ENCODE measurements at places on chromosomes 16 and 17.

GRCh38 chr17:17352836-17353624 is 49.9 kb downstream of the NT5M start:
- DNase-seq, result no peak

GRCh38 chr16:85461022-85461813 is 151.9 kb upstream of the GSE1 start:
- no peak for DNase-seq

DNA sequence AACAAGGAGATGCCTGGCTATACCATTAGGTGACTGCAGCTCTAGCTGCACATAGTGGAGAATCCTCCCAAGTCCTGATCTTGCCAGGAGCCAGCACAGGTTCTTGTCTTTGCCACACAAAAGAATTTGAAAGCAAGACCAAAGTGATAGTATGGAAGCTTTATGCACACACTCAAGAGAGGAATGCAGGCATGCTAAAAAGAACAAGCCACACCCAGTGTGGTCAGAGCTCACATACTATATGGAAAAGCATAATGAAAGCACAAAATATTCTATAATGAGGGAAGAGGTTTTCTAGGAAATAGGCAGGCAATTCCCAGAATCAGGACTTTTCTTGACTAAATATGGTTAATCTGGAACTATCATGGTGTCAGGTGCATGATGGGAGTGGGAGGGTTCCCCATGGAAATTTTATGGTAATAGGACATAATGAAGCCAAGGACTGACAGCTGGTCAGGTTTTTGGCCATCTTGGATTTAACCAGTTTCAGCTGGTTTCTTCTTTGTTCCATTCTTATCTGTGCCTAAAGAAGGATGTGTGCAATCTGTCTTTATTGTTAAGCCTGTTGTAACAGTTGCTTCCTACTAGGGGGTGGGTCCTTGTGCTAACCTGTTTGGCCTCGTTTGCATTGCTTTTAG is 171.6 kb downstream of the ZNF18 start:
- DNase-seq, result no peak

- DNase-seq, result no peak
Observed at GRCh38 chr17:9064311-9064834, 43.1 kb downstream of the NTN1 start.

DNA sequence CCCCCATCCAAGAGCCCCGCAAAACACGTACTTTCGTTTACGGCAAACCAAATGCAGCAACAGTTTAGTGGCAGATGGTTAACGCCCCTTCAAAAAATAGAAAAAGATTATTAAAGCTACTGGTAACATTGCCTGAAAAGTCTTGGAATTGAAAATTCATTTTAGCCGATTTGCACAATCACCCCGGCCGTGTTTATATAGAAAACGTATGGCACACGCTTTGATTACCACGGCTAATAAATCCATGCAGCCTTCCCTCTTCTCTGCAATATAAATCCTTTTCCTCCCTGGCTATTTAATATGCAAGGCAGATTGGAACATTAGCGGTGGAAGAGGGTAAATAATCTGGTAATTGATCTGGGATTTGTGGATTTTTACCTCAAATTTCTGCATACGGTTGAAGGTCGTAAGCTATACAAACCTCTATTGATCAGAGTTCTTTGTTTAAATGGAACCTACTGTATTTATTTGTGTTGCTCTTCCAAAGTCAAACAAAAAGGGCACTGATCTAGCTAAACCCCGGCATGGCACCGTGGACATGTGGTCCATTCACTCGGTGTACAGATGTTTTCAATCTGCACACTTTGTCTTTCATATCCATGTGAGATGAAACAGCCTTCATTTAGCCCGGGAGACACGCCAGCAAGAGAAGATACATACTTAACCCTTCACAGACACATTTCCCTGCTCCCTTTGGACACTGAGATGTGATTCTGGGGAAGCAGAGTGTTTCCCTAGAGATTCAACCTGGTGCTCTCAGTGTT is 238.1 kb upstream of the MAF start:
- DNase-seq, result no peak

- no peak for DNase-seq
Observed at GRCh38 chr16:57382535-57383275, 10.4 kb downstream of the CX3CL1 start.

GRCh38 chr17:73533781-73534180 is 110.5 kb downstream of the SDK2 start:
- DNase-seq, result no peak

DNA sequence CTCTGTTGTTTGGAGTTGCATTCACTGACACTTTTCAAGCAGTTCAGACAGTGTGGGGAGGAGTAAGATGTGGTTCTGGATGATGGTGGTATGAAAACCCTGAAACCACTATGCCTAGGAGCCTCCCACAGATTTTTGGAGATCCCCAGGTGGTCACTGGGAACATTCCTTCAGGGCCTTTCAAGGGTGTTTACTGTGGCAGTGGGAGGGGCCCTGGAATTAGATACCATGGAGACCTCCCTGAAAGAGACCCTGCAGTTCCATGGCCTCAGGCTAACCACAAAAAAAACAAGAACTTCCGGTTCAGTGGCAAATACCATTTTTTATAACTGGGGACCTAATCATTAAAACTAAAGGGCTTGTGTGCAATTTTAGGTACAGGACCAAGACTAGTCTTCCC is 79.9 kb downstream of the TMEM100 start:
- DNase-seq, result no peak

- DNase-seq, result no peak
Observed at GRCh38 chr16:82671741-82672140, 45.0 kb downstream of the CDH13 start.

GRCh38 chr16:51544851-51545467 is 393.9 kb upstream of the SALL1 start:
- no peak for DNase-seq

GRCh38 chr17:42659079-42659931 is at the start of gene TUBG2:
TSS of gene TUBG2 (plus strand) at chr17:42659284. CDS start at chr17:42659504, 220 bp downstream.
- DNase-seq, result peak; percentile 79

- no peak for DNase-seq
Observed at GRCh38 chr17:3189961-3190360, 7.4 kb upstream of the OR1A2 start.

- no peak for DNase-seq
Observed at GRCh38 chr17:31537565-31538011, 146.1 kb downstream of the RAB11FIP4 start.

GRCh38 chr16:66219491-66219890 is 147.0 kb upstream of the CDH5 start:
- DNase-seq, result no peak

DNA sequence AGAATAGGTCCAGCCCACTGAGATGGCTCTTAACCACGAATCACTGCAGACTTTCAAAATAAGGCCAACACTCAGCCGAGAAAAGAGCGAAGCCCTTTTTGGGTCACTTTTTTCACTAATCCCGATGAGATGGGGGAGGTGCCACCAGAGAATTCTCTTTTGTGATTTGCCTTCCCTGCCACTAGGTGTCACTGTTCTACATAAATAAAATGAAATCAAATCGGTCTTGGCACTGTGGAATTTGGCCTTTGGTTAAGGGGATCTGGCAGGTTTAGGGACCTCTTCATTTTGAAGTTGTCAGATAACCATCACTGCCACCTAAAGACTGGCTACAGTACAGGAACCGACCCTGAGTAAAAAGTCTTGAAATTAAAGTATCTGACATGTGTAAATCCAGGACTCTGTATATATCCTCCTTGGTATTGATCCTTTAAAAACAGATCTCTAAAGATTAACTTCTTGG is 147.0 kb downstream of the HS3ST4 start:
- no peak for DNase-seq

DNA sequence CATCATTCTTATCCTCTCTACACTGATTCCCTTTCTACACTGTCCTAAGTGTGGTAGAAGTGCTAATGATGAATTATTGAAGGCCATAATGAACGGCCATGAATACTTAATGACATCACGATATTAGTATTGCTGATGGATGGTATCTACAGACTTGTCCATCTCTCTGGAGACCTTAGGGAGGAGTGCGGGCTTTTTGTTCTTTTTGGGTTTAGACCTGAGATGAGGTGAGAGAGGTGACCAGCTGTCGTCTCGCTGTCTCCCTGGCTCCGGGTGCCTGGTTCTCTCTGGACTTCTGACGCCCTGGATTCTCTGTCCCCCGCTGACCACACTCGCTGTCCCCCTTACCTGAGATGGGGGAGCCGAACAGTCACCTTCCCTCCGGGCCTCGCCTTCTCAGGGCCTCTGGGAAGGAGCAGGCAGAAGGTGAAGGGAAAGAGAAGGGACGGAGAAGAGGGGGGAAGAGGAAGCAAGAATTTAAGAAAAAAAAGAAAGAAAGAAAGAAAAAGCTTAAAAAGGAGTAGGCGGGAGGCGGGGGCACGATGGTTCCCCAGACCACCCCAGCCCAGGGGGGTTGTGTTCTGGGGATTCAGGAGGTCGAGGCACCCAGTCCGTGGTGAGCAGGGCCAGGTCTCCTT is 17.1 kb downstream of the SGCA start:
- no peak for DNase-seq

GRCh38 chr16:87653234-87653633 is 50.9 kb downstream of the JPH3 start:
- no peak for DNase-seq

DNA sequence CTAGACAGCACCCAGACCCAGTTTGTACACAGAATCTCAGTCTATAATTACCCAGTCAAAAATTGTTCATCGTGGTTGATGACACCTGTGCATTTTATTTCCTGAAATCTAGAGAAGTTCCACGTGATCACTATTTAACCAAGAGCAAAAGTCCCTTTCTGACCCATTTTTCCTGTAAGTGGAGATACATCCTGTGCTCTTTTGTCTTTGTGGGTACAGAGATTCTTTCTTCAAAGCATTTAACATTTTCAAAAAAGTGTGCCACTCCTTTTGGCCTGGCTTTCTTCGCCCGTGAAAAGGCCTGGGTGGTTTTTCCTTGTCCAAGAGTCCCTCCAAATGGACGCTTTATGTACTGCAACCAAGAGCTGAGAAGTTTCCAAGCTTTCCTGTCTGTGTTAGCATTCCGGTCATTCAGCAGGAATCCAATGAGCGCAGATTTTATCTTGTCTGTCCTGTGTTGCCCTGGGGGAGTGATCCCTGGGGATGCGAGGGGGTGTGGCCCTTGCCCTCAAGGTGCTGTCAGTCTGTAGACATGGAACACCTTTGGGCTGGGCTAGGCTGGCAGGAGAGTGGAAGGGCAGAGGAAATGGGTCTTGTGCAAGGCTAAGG is 161.1 kb upstream of the CACNG5 start:
- no peak for DNase-seq

- no peak for DNase-seq
Observed at GRCh38 chr16:86517652-86518258, 7.4 kb downstream of the FOXF1 start.

GRCh38 chr16:635573-636205 is 416 bp downstream of the METTL26 start:
- DNase-seq, result no peak

GRCh38 chr17:38719943-38720641 is 10.0 kb upstream of the CISD3 start:
- no peak for DNase-seq

DNA sequence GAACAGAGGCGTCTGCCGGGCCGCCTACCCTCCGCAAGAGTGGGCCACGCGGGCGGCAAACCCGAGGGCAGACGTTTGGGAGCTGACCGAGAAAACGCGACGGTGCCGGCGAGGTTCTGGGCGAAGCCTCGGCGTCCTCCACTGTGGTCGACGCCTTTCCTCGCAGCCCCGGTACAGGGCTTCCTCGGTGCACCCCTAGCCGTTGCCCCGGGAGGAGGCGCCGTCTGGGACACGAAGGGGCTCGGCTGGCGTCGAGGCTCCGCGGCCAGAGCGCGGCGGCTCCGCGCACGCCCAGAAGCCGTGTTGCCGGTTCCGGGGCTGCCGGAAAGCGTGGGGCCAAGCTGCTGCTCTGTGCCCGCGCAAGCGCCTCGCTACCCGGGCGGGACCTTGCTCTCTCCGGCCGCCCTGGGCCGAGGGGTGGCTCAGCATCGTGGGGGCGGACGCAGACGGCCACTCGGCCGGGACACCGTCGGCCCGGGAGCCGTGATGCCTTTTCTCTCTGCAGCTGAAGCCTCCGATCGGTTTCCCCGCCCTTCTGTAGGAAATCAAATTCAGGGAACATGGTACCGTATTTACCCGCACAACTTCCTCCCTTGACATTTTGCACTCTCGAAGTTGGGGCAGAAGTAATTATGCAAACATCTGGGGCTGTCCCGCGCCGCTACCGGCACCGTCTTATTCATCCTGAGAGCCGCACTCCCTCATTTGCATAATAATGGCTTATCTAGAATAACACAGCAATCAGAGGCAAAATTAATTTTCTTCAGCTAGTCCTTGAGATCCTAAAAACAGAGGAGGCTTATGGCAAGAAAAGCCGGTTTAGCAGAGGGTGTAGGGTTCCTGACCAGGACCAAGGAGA is 7.3 kb upstream of the CBX8 start:
- DNase-seq, result peak; percentile 69

GRCh38 chr16:49495596-49496355 is 122.2 kb downstream of the C16orf78 start:
- no peak for DNase-seq

DNA sequence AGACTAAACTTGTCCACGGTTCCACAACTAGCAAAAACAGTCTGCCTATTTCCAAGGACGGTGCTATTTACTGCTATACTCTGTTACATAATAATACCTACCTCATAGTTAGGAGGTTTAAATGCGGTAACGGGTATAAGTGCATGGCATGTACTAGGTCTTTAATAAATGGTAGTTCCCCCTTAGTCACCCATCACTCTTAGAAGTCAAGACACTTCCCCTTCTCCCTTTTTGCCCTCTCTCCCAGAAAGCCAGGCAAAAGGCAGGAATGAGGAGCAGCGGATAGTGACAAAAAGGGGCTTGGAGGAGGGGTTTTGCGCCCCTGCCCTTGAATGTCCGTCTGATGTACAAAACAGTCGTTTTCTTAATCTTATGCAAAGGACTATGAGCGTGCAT is 1.1 kb upstream of the LSM12 start:
- DNase-seq, result no peak

DNA sequence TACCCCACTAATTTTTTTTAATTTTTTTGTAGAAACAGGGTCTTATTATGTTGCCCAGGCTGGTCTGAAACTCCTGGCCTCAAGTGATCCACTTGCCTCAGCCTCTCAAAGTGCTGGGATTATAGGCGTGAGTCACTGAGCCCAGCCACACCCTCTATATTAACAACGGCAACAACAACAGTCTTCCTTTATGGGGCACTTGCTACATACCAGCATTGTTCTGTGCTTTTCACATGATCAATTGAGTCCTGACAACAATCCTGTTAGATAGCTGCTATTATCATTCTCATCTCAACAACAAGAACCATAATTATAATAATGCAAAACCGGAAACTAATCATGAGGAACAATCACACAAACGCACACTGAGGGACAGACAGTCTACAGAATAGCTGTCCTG is 12.6 kb upstream of the ARL5C start:
- DNase-seq, result no peak

DNA sequence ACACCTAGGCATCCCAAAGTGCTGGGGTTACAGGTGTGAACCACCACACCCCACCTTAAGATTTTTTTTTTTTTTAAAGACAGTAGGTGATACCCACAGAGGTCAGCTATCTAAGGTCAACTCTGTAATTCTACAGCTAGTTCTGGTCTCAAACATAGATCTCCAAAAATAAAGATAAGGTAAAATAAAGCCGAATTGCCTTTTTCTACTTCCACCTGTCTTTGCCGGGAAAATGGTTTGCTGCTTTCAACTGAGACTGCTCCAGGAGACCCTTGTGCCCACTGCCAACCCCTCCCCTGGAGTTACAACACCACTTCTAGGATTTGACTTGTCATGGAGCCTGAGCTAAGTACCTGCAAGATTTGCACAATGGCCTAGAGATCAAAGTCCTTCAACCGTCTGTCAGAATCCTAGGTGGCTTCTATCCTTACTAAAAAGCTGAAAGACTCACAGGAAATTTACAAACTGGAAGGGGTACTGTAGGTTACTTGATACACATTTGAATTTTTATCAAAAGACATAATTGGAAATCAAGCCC is 4.7 kb upstream of the CNOT1 start:
- no peak for DNase-seq

Data from stimulated activated CD4-positive, alpha-beta T cell treated with anti-CD3 and anti-CD28 coated beads, Interleukin-12 subunit alpha, Interleukin-12 subunit beta, amount 100 ng/mL, for 24 hours (primary cell).